Stimulated activated CD4-positive, alpha-beta T cell treated with anti-CD3 and anti-CD28 coated beads, Interleukin-4, amount 100 ng/mL, for 48 hours (primary cell): ENCODE measurements at places on chromosomes 7 and 10.

GRCh38 chr10:124226271-124227054 lies 133.1 kb upstream of the CHST15 start:
- no peak for DNase-seq

GRCh38 chr10:32060347-32060746 lies 4.1 kb upstream of the KIF5B start:
- no peak for DNase-seq

DNA sequence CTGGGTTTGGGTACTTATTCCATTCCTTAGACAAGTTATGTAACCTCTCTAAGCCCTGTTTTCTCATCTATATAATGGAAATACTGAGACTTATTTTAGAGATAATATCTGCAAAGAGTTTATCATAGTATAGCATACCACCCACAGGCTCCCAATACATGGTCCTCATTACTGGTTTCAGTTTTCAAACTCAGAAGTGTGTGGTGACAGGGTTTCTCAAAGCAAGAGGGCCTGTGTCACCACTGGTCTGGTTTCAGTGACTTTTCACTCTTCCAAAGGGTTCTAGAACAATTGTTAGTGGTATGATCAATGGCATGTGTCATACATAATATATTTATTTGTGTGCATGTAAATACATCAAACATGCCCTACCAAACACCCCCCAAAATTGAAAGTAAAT lies 89.2 kb upstream of the BMPER start:
- no peak for DNase-seq

DNA sequence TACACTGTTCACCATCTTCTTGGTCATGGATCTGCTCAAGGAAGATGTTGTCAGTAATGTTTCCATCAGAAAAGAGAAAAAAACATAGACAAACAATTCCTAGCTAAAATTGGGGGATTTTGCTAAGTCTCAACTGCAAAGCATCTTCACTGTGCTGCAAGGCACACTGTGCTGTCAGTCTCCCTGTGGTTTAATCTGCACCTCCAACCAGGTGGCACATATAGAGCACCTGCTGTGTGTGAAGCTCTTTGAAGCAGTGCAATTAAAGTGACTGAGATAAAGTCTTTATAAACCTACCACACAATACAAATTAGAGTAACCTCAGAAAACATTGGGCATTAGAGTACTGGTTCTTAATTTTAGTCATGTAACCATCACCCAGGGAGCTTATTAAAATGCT lies 6.3 kb downstream of the NRAP start:
- DNase-seq = no peak

GRCh38 chr7:82506702-82507101 lies 63.1 kb upstream of the CACNA2D1 start:
- DNase-seq = no peak

DNA sequence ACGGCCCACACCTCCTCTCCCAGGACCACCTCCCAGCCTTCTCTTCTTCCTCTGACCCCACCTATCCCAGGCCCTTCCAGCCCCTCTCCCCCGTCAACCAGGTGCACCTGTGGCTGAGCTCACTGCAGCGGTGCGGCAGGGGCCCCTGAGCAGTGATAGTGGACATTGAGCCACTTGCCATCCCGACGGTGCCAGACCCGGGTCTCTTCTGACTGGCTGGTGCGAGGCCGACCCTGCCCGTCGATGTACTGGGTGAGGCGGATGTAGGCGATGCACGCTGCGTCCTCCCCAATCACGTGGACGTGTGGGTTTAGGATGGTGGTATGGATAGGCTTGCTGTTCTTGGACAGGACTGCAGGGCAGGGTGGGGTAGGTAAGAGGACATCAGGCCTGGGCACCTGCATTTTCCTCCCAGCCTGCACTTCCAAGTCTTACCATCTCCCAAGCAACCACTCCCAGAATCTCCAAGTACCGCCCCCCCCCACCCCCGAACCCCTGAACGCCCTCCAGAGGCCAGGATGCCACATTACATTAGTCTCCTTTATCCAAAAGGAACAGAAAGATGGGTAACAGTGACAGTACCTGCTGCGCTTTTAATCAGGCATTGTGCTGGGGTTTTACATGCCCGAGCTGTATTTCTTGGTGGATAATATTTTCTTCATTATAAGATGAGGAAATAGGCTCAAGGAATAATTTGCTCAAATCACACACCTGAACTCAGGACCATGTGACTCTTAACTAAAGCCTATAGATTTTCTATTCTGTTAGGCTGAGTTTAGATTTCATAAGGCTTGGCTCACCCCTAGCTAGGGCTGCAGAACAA lies 3.7 kb upstream of the NDST2 start:
- DNase-seq = no peak

- no peak for DNase-seq
Observed at GRCh38 chr10:119466655-119467054, 75.9 kb downstream of the RGS10 start.

DNA sequence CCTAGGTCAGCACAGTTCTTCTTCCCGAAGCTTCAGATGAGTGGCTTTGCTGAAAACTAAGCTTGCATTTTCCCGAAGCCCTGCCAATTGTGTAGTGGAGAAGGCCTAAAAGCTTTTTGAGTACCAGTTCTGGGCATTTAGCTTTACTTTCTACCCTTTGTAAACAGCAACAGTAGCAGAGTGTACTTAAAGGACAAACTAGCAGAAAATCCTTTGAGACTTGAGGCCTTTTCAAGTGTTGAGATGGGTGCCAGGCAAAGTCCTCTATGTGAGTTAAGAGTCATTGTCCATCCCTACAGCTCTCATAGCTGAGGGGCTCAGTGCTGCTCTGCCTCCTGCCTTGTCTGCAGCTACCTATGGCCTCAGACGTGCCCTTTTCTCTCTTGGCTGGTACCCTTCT lies 368.2 kb downstream of the CCSER2 start:
- no peak for DNase-seq

GRCh38 chr10:7950981-7951847 lies 103.3 kb upstream of the GATA3 start:
- no peak for DNase-seq

GRCh38 chr7:148142660-148143248 lies 447.8 kb upstream of the C7orf33 start:
- DNase-seq = no peak

DNA sequence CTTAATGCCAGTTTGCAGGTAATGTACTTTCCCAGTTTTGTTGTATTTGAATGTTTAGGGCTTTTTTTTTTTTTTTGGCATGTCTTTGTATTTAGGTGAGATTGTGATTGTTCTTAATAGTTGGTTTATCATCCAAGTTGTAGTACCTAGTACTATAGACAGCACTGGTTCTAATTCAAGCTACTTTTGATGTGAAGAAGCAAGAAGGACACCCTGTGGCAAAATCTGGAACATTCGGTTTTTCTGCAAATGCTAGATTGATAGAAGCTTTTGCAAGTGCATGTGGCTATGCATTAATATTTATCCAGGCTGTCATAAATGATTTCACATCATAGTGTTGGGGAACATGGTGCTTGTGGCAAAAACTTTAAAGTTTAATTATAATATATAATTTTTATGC lies 248.9 kb downstream of the FOXP2 start:
- DNase-seq = no peak

DNA sequence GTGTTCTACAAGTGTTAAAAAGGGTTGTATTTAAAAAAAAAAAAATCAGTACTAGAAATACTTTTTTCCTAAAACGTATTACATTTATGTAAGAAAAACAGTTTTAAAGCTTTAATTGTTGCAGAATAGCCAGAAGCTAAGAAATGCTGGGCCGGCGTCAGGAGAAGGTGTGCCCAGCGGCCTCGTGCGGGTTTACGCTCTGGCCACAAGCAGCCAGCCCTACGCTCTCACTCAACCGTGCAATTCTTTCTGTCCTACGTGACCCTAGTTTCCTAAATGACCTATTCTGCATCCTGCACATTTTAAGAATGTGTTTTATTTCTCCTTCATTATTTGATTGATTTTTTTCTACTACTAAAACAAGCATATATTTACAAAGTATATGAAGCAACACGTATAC lies 279.7 kb upstream of the KLF14 start:
- no peak for DNase-seq

GRCh38 chr7:55523366-55523765 lies 48.9 kb downstream of the VOPP1 start:
- no peak for DNase-seq

- peak; percentile 57 for DNase-seq
Observed at GRCh38 chr10:104254493-104255310, at the start of gene GSTO1. Gene GSTO1, plus strand, starts transcription at chr10:104254892. Its CDS starts 37 bp downstream, at chr10:104254929.

- no peak for DNase-seq
Observed at GRCh38 chr10:8146650-8147049, 92.2 kb downstream of the GATA3 start.

DNA sequence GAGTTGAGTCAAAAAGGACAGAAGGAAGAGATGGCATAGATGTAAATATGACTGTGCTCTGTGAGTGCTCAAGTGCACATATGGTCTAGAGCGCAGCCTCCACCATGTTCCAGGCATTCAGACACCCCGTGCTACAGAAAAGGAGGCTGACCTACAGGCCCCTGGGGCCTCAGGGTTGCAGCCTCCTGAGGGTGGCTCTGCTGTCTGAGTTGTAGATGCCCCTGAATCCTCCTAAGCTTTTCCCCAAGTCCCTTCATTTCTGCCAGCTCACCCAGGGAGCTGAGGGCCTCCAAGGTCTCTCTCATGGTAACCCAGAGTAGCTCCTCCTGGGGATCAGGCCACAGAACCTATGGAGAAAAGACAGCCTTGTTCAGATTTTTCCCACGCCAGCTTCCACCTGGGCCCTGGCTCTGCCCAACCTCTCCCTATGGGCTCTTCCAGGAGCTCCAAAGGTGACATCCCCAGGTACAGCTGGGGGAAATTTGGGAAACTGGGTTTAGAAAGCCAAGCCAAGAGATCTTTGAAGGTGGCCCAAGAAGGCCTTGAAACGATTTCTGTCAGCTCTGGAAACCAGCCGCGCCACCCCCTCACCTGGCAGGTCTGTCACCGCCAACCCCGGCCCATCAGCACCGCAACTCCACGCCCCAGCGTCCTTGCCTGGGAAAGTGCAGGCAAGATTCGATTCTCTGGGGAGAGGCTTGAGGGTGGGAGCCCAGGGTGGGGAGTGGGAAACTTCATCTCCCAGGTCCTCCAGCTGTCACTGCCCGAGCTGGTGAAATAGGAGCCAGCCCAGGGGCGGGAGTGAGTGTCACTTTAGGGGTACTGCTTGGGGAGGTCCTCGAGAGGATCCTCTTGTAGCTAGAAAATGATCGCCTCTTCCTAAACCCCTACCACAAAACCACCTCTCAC lies 2.4 kb downstream of the ZNF467 start:
- DNase-seq = no peak

DNA sequence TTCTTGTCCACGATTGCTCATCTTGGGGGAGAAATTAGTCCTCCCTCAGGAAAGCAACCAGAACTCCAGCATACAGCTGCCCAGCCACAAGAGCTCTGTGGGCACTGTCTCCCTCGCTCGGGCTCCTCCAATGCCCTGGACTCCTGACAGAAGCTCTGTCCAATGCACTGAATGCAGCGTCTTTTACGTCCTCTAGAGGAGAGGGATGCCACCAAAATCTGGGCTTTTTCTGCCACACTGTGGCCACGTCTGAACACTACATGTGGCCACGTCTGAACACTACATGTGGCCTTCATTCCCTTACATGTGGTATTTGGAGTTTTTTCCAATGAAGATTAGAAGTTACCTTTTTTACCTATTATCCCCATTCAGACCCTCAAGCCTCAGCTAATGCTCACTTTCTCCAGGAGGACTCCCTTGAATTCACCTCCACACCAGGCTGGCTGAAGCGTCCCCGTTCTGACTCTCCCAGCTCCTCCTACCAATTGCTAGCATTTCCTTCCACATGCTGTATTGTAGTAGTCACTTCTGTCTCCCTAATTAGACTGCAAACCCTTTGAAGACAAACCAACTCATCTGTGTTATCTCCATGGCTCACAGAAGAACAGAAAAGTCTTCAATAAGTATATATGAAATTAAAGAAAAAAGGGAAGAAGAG lies 134.3 kb upstream of the PDE1C start:
- DNase-seq = no peak

- peak; percentile 14 for DNase-seq
Observed at GRCh38 chr7:121329191-121330052, 622 bp downstream of the WNT16 start.

DNA sequence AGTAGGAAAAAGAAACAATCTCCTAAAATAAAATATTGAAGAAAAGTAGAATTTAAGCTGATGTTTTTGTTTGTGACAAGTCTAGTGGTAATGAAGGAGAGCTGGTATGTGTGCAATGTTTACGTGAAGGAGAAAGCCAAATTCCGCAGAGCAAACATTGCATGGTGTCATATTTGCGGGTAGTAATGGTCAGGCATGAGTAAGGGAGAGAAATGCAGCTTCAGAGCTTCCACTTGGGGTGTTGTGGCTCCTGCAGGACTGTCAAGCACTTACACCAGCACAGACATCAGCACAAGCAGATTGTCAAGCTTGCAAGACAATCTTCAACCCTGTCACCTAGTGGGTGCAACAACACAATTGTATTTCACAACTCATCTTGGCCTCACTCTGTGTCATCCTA lies 136.5 kb upstream of the ETV1 start:
- DNase-seq = no peak

- DNase-seq = peak; percentile 59
Observed at GRCh38 chr7:105581066-105581811, at the start of gene EFCAB10. Gene EFCAB10, minus strand, starts transcription at chr7:105581493. Its CDS starts 30 bp downstream, at chr7:105581463.

GRCh38 chr7:30188811-30189210 lies 54.0 kb downstream of the MTURN start:
- DNase-seq = no peak

DNA sequence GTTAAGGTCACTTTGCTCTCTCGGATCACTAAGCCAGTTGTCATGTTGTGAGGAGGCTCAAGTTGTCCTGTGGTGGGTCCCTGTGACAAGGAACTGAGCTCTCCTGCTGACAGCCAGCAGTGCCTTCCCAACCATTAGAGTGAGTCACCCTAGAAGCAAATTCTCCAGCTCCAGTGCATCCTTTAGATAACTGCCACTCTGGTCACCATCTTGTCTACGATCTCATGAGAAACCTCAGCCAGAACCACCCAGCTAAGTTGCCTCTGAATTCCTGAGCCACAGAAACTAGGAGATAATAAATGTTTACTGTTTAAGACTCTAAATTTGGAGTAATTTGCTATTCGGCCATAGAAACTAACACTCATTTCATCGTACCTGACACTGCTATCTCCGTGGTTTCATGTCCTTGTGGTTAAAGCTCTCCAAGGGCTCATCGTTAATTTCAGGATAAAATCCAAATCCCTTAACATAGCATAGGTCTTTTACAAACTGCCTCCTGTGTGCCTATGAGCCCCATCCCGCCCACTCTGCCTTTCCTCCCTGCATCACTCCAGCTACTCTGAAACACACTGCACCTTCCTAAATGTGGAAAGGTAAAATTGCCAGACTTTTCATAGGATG lies 56.5 kb upstream of the WIPF3 start:
- DNase-seq = no peak

DNA sequence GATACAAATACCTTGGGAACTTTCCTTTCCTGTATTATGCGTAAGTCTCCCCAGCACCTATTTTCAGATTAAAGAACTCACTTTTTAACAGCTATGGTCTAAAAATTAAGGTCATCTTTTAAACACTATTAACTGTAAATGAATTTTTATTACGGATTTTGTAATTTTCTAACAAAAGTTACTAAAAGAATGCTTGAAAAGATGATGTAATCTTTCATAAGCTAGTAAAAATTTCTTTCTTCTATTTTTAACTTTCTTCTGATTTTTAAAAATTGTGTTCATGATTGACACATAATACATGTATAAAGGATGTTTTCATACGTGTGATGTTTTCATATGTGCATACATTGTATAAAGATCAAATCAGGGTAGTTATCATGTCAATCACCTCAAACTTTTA lies 291.2 kb upstream of the MBL2 start:
- DNase-seq = no peak
